Hepatocyte (in vitro differentiated cells): ENCODE measurements at places on chromosomes 7 and 10. TPM values are rescaled to one million over a fixed set of nuclear protein-coding genes. Genes with fewer than 3 reads are reported as not detected.

- H3K4me3 ChIP-seq = no peak overlapping the region
- H3K4me1 ChIP-seq = peaks cover 8% of the 10 kb centered on the region
Measured at GRCh38 chr7:69827558-69827957, 229.3 kb downstream of the AUTS2 start.

GRCh38 chr10:5723692-5724091 is 39.1 kb downstream of the TASOR2 start:
- no peak overlapping the region for H3K27ac ChIP-seq
- no peaks in the 10 kb centered on the region for H3K4me1 ChIP-seq
- H3K36me3 ChIP-seq = no peaks in the 10 kb centered on the region
- H3K4me3 ChIP-seq = no peak overlapping the region
- no peaks in the 10 kb centered on the region for H3K27me3 ChIP-seq
- no peak for DNase-seq

- H3K27ac ChIP-seq = peak overlapping the region; percentile 86
- peak; percentile 82 for DNase-seq
- peaks cover 18% of the 10 kb centered on the region for H3K4me1 ChIP-seq
- no peaks in the 10 kb centered on the region for H3K27me3 ChIP-seq
- no peak overlapping the region for H3K4me3 ChIP-seq
Measured at GRCh38 chr10:119113751-119114732, 10.1 kb downstream of the DENND10 start.

DNA sequence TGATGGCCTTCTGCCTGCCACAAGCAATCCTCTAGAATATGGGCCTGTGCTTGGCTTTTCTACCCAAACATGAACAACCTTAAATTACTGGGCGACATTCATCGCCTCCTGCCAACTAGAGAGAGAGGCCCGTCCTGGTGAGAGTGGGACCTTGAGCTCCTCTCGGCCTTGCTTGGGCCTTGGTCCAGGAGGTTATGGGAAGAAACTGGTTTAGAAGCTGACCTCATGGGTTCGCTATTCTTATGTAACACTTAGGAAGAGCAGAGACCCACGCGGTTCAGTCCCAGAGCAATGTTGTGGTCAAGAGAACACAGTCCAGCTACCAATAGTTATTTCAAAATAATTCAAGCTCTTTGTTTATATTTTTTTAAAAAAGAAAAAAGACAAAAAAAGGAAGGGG is 176.3 kb upstream of the ZNF32 start:
- H3K27ac ChIP-seq = no peak overlapping the region
- H3K27me3 ChIP-seq = no peaks in the 10 kb centered on the region
- no peak for DNase-seq
- peaks cover 4% of the 10 kb centered on the region for H3K4me1 ChIP-seq

The CYCS gene
- 129 and 155 TPM in 2 replicates for polyA plus RNA-seq

- peak; percentile 41 for DNase-seq
- peak overlapping the region; percentile 81 for H3K4me3 ChIP-seq
- H3K4me1 ChIP-seq = peaks cover 24% of the 10 kb centered on the region
- H3K27me3 ChIP-seq = peaks cover 35% of the 10 kb centered on the region
Measured at GRCh38 chr10:7407368-7408290, 3.2 kb downstream of the SFMBT2 start.

GRCh38 chr7:151095123-151095797 is 9.0 kb downstream of the AGAP3 start:
- no peak overlapping the region for H3K4me3 ChIP-seq
- peaks cover 2% of the 10 kb centered on the region for H3K4me1 ChIP-seq
- DNase-seq = no peak
- no peaks in the 10 kb centered on the region for H3K36me3 ChIP-seq
- H3K27ac ChIP-seq = no peak overlapping the region
- no peaks in the 10 kb centered on the region for H3K27me3 ChIP-seq

The CAV2 gene
- polyA plus RNA-seq = 53.0 and 61.5 TPM in 2 replicates

- H3K36me3 ChIP-seq = no peaks in the 10 kb centered on the region
- H3K4me3 ChIP-seq = no peak overlapping the region
Measured at GRCh38 chr10:52965509-52965908, 192.9 kb upstream of the MBL2 start.

- no peaks in the 10 kb centered on the region for H3K36me3 ChIP-seq
- DNase-seq = no peak
- H3K27ac ChIP-seq = no peak overlapping the region
- H3K4me1 ChIP-seq = peaks cover 6% of the 10 kb centered on the region
- H3K27me3 ChIP-seq = no peaks in the 10 kb centered on the region
Measured at GRCh38 chr7:158266817-158267741, 320.5 kb downstream of the PTPRN2 start.

DNA sequence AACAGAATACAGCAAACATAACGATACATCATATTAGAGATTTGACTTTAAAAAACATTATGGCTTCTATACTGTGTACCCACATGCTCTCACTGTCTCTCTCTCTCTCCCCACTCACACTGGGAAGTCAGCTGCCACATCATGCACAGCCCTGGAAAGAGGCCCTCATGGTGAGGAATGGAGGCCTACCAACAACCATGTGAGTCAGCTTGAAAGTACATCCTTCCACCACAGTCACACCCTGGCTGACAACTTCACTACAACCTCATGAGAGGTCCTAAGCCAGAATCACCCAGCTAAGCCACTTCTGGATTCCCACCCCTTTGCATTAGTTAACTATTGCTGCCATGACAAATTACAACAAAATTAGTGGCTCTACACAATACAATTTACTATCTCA is 23.3 kb upstream of the GPR22 start:
- no peaks in the 10 kb centered on the region for H3K4me1 ChIP-seq
- DNase-seq = no peak
- no peak overlapping the region for H3K27ac ChIP-seq
- no peaks in the 10 kb centered on the region for H3K36me3 ChIP-seq

The CCL24 gene
- polyA plus RNA-seq = not detected in 2 replicates

- H3K27me3 ChIP-seq = no peaks in the 10 kb centered on the region
- no peak overlapping the region for H3K27ac ChIP-seq
- no peak overlapping the region for H3K4me3 ChIP-seq
- peaks cover 7% of the 10 kb centered on the region for H3K4me1 ChIP-seq
- DNase-seq = no peak
Measured at GRCh38 chr7:25181532-25181931, 46.8 kb downstream of the NPVF start.

The UBE3C gene
- polyA plus RNA-seq = 19.4 and 24.6 TPM in 2 replicates

GRCh38 chr10:16843252-16843870 is 26.1 kb upstream of the RSU1 start:
- peak; percentile 90 for DNase-seq
- H3K36me3 ChIP-seq = no peaks in the 10 kb centered on the region
- no peak overlapping the region for H3K4me3 ChIP-seq
- no peaks in the 10 kb centered on the region for H3K27me3 ChIP-seq

- H3K4me1 ChIP-seq = peaks cover 16% of the 10 kb centered on the region
- H3K36me3 ChIP-seq = no peaks in the 10 kb centered on the region
- H3K27ac ChIP-seq = no peak overlapping the region
- peaks cover 4% of the 10 kb centered on the region for H3K27me3 ChIP-seq
Measured at GRCh38 chr7:87216701-87217508, 2.6 kb downstream of the TMEM243 start.

DNA sequence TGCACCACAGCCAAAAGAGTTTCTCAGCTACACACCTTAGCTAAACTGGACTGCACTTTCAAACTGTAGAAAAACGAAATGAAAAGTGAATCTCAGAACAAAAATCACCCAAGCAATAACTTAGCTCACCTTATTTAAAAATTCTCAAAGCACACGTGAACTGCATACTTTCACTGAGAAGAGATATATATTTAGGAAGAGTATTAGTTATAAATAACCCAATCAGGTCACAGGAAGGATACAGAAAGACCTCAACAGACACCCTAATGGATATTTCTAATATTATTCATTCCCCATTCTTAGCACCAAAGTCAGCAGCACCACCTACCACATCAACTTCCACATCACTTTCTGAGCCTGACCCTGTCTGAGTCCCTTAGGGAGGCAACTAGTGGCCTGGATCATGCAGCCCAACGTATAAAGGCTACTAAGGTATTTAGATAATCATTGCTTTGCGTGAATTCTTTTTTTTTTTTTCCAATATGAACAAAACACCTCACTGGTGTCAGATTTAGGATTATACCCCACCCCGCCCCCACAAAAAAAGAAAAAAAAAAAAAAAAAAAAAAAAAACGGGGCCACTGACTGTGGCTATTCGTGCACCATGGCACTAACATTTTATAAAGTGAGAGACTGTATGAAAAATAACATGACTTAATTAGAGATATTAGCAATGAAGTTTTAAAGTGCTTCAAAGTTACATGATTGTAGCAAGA is 2.6 kb downstream of the ABI1 start:
- H3K4me1 ChIP-seq = peaks cover 30% of the 10 kb centered on the region
- H3K27ac ChIP-seq = peak overlapping the region; percentile 93
- no peaks in the 10 kb centered on the region for H3K36me3 ChIP-seq
- DNase-seq = peak; percentile 10
- H3K27me3 ChIP-seq = no peaks in the 10 kb centered on the region
- H3K4me3 ChIP-seq = peak overlapping the region; percentile 95

GRCh38 chr7:113891031-113891350 is 27.8 kb downstream of the PPP1R3A start:
- no peaks in the 10 kb centered on the region for H3K36me3 ChIP-seq
- H3K4me1 ChIP-seq = no peaks in the 10 kb centered on the region
- no peak overlapping the region for H3K27ac ChIP-seq

GRCh38 chr10:92284112-92284704 is 6.7 kb downstream of the CPEB3 start:
- peak overlapping the region; percentile 83 for H3K27ac ChIP-seq
- no peaks in the 10 kb centered on the region for H3K27me3 ChIP-seq
- no peaks in the 10 kb centered on the region for H3K36me3 ChIP-seq
- peak; percentile 33 for DNase-seq

The SPACDR gene
- 0.46 TPM in 1 of 2 replicates, not detected in the other for polyA plus RNA-seq

- H3K27ac ChIP-seq = no peak overlapping the region
- no peaks in the 10 kb centered on the region for H3K36me3 ChIP-seq
- no peak overlapping the region for H3K4me3 ChIP-seq
- H3K4me1 ChIP-seq = no peaks in the 10 kb centered on the region
- no peak for DNase-seq
- no peaks in the 10 kb centered on the region for H3K27me3 ChIP-seq
Measured at GRCh38 chr10:58341947-58342346, 7.1 kb downstream of the UBE2D1 start.

DNA sequence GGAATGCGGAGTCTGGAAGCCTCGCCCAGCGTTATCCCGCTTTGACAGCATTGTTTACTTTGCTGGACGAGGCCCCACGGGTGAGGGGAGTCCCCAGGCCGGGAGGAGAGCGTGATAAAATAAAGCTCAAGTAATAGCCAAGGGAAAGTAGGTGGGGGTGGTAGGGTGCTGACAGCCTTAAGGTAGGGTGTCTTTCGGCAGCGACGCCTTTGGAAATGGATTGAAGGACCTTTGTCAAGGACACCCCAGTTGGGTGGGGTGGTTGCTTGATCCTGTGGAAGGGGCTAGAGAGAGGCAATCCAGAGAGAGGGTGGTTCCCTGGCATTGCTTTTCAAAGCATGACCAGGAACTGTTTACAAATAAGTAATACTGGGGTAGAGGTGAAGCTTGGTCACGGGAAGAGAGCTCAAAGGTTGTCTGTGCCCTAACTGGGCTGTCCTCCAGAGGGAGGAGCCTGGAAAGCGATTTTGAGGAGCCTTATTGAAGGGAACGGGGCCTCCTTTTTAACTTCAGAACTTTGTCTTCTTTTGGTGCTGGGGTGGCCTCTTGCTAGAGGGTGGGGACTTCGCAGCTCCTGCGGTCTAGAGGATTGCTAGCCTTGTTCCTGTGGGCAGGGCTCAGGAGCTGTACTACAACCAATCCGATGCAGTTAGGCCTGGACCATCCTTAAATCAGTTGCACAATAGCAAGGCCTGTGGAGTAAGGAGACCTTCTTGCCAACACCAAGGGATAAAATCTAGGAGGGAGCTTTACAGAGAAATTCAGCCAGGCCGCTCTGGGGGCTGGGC is 1.3 kb downstream of the EIF4EBP2 start:
- peak overlapping the region; percentile 47 for H3K4me3 ChIP-seq
- DNase-seq = peak; percentile 85
- H3K27ac ChIP-seq = peak overlapping the region; percentile 98
- no peaks in the 10 kb centered on the region for H3K27me3 ChIP-seq
